ENCODE measurements at places on chromosomes 2 and 18. TPM values are rescaled to one million over a fixed set of nuclear protein-coding genes. Genes with fewer than 3 reads are reported as not detected.

GRCh38 chr2:109396202-109397180 is 217.3 kb downstream of the SEPTIN10 start:
- no peak overlapping the region for H3K27ac ChIP-seq
- H3K36me3 ChIP-seq: no peaks in the 10 kb centered on the region
- H3K4me1 ChIP-seq: peaks cover 6% of the 10 kb centered on the region
- H3K27me3 ChIP-seq: peaks cover 30% of the 10 kb centered on the region
- H3K4me3 ChIP-seq: no peak overlapping the region

Gene FIGN
- not detected for total RNA-seq

DNA sequence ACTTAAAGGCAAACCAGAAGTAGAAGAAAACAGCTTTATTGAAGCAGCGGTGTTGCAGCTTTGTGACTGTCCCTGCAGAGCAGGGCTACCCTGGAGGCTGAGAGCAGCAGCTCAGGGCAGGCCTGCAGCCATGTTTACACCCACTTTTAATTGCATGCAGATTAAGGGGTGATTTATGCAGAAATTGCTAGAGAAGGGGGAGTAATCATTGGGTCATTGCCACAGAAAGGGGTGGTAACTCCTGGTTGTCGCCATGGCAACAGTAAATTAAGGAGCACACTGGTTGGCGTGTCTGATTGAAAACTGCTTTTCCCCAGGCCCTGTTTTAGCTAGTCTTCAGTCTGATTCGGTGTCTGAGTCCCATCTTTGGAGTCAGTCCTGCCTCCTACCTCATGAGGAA is 195.4 kb upstream of the HDAC4 start:
- no peak for DNase-seq
- H3K4me1 ChIP-seq: peaks cover 8% of the 10 kb centered on the region
- no peak overlapping the region for H3K4me3 ChIP-seq
- no peaks in the 10 kb centered on the region for H3K36me3 ChIP-seq

Gene SERPINB2
- total RNA-seq: 0.45 TPM

DNA sequence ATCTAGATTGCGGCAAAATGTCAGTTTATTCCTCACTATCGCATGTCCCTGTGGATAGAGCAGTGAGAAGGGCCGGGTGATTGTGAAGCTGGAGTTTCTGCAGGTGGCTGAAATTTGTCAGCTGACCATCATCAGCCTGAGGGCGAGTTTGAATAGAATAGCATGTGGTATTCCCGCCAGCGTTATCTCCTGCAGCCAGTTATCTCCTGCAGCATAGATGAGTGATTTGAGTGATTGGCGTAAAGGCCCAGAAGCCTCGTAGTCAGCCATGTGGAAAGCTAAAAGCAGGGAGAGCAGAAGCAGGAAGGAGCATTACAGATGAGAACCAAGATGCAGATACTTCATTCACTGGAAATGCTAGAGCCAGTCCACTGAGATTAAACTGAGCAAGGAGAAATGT is 65.5 kb downstream of the CABLES1 start:
- H3K36me3 ChIP-seq: peaks cover 2% of the 10 kb centered on the region
- H3K27ac ChIP-seq: no peak overlapping the region
- no peak overlapping the region for H3K4me3 ChIP-seq

Gene CAPN14
- total RNA-seq: 0.18 TPM

- DNase-seq: no peak
- H3K27me3 ChIP-seq: no peaks in the 10 kb centered on the region
- H3K4me3 ChIP-seq: no peak overlapping the region
Observed at GRCh38 chr2:64007924-64008323, 11.3 kb downstream of the VPS54 start.

GRCh38 chr2:65366595-65367125 is 65.7 kb downstream of the SPRED2 start:
- H3K27me3 ChIP-seq: peaks cover 5% of the 10 kb centered on the region
- H3K27ac ChIP-seq: peak overlapping the region; percentile 11
- DNase-seq: no peak
- H3K36me3 ChIP-seq: no peaks in the 10 kb centered on the region

Gene DTNA
- total RNA-seq: not detected

- no peak overlapping the region for H3K4me3 ChIP-seq
- peaks cover 7% of the 10 kb centered on the region for H3K4me1 ChIP-seq
- no peaks in the 10 kb centered on the region for H3K36me3 ChIP-seq
Observed at GRCh38 chr18:22974001-22974400, 40.9 kb downstream of the RBBP8 start.

- H3K36me3 ChIP-seq: no peaks in the 10 kb centered on the region
- peaks cover 13% of the 10 kb centered on the region for H3K27me3 ChIP-seq
- no peak overlapping the region for H3K27ac ChIP-seq
- H3K4me1 ChIP-seq: no peaks in the 10 kb centered on the region
- DNase-seq: no peak
Observed at GRCh38 chr2:1605102-1606045, 138.9 kb downstream of the PXDN start.

Gene G6PC2
- not detected for total RNA-seq

DNA sequence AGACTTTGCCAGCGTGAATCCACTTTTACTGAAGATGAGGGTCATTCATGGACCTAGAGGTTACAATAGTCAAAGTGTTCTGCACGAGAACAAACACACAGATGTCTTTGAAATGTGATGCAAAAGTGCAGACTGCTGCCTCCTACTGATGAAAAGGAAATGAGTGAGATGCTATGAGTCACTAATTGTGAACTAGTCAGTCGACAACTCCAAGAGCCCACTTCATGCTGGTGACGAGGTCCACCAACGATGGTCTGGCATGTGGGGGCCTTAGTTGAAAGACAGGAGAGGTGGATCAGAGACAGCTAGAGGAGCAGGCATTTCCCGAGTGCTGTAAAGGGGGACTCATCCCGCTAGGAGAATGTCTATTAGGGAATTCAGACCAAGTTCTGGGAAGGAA is 17.1 kb upstream of the ZNF236 start:
- H3K36me3 ChIP-seq: no peaks in the 10 kb centered on the region
- no peak overlapping the region for H3K4me3 ChIP-seq
- DNase-seq: no peak
- peaks cover 14% of the 10 kb centered on the region for H3K27me3 ChIP-seq

Data from T-helper 17 cell (primary cell).